ENCODE measurements at places on chromosomes 11 and 22.

DNA sequence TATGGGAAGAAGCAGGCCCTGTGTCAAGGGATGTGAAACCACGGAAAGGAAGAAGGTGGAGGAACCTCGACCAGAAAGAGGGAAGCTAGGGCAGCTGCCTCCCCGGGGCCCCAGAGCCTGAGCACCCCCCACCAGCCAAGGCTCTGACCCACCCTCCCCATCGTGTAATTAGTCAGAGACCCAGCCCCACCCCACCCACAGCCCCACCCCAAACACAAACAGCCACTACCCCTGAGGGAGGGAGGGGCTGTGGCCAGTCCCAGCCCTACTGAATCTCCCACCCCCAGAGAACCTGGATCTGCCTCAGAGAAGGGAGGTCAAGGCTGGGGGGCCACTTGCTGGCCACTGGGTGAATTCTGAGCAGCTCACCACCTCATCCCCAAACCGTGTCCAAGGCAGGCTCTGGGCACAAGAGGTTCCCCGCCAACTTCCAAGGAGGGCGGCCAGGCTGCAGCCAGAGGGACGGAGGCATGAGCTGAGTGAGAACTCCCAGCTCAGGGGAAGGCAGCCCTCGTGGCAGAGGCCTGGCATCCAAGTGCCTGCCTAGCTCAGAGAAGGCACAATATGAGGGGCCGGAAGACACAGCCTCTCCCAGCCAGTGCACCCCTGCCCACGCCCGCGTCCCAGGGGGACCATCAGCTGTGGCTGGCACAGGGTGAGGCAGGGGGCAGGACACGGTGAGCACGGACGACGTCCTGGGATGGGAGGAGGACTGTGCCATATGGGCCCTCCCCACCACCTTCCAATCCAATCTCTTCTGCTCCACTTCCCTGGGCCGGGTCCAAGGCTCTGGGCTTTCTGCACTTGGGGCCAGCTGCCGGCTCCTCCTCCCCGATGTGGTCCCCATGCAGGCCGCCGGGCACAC, 2.7 kb downstream of the PLXNB2 start:
- peak; percentile 20 for DNase-seq

DNA sequence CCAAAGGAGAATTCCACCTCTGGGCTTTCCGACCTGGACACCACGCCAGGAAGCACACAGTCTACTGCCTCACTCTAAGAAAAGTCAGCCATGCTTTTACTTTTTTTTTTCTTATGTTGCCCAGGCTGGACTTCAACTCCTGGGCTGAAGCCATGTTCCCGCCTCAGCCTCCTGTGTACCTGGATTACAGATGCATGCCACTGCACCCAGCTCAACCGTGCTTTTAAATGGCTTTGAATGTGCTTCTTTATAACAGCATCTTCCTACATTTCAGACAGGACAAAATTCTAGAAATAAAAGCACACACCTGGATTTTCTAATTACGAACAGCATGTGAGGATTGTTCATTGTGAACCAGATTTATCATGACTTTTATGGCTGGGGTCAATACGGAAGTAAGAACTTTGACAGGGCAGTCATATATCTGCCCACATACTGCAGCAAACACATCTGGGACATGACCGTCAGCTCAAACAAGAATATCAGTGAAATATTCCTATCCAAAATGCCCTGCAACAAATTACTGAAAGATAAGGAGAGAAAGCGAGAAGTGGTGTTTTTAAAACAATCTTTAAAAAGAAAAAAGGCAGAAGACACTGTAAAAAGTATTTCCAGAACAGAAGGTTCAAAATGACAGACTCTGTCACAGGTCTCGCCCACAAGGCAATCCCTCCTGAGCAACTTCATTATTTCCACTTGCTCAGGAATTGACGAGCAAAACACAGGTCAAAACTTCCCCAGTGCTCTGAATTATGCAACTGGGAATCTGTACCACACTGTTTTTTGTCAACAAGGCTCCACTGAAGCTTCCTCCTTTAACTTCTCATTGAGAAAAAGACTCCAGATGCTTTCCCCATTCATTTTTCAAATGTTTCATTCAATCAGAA, 42.1 kb downstream of the PACSIN2 start:
- no peak for DNase-seq

- DNase-seq: no peak
These were observed 4.0 kb downstream of the B3GNT6 start for GRCh38 chr11:77038029-77038824.

GRCh38 chr11:73997120-73997770, 11.6 kb downstream of the UCP3 start:
- DNase-seq: no peak

DNA sequence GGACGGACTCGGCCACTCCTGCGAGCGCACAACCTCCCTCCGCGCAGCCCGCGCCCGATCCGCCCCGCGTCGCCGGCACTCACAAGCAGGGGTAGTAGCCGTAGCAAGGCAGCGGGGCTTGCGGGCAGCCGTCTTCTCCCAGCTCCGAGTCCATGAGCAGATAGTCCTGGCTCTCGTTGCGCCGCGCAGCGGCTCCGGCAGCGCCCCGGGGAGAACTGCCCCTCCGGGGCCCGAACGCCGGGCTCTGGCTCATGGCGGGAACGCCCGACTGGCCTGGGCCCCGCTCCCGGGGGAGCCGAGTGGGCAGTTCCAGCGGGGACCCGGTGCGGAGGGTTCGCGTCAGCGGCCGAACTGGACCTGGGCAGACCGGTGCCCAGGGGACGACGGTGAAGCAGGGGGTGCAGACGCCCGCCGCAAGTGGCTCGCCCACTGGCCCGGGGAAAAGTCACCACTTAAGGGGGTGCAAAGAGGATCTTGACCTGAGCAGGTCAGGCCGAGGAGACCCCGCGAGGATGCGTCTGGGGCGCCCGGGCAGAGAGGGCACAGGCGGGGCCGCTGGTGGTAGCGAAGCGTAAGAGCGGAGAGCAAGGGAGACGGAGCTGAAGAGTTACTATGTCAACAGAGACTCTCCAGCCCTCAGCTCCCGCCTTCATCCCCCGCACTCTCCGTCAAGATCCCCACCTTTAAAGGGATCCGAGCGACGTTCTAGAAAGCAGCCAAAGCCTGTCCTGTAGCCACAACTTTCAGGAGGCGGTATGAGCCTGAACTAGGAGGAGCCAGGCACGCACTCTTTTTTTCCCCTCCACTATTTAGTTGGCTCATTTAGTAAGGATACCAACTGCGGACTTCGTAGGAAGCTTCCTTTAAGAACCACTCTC, at the start of gene TRPC6:
TRPC6 (minus strand) TSS at position 757 of the 878 bp plus-strand sequence; CDS start at position 253, 504 bp downstream.
- no peak for DNase-seq

DNA sequence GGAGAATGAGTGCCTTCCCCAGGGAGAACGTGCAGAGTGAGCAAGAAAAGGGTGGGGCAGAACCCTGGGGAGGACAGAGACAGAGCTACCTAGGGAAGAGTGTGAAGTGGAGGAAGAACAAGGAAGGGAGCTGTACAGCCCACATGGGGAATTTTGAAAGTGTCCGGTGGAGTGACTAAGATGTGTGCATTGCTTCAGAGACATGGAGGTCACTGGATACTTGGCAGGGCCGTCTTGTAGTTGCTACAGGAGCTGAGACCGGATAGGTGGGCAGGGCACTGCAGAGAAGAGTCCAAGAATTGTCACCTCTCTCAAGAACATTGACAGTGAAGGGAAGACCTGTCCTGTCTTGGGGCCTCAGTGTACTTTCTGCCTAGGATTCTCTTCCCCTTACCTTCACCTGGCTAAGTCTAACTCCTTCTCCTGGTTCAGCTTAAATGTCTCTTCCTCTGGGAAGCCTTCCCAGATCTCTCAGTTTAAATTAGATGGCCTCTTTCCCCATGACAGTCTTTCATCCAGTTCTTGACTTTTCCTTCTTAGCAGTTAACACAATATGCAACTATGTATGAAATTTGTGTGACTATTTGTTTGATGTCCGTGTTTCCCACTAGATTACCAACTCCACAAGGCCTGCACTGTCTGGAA, 9.2 kb upstream of the P2RY6 start:
- peak; percentile 27 for DNase-seq

GRCh38 chr11:76629853-76630599, 40.5 kb downstream of the LRRC32 start:
- no peak for DNase-seq

- DNase-seq: no peak
These were observed 68.7 kb downstream of the ZNRF3 start for GRCh38 chr22:28951969-28952521.

- DNase-seq: no peak
These were observed 60.5 kb downstream of the OSBP2 start for GRCh38 chr22:30754971-30755758.

GRCh38 chr11:73680687-73681086, 34.3 kb downstream of the PLEKHB1 start:
- no peak for DNase-seq

- peak; percentile 81 for DNase-seq
These were observed 128.3 kb downstream of the TEAD1 start for GRCh38 chr11:12802418-12803085.

DNA sequence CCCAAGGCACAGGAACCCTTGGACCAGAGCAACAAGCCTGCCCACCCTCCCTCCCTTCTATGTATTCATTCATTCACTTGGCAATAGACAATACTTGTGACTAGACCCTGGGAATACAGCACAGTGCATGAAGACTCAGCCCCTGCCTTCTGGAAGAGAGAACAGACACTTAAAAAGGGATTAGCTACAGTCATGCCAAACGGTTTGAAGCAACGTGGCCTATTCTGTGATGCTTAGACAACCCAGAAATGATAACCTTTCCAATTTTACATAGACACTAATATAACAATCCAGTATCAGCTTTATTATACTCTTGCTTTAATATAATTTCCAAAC, 52.6 kb downstream of the KREMEN1 start:
- no peak for DNase-seq

GRCh38 chr11:8283465-8284230, 20.0 kb upstream of the LMO1 start:
- DNase-seq: no peak

DNA sequence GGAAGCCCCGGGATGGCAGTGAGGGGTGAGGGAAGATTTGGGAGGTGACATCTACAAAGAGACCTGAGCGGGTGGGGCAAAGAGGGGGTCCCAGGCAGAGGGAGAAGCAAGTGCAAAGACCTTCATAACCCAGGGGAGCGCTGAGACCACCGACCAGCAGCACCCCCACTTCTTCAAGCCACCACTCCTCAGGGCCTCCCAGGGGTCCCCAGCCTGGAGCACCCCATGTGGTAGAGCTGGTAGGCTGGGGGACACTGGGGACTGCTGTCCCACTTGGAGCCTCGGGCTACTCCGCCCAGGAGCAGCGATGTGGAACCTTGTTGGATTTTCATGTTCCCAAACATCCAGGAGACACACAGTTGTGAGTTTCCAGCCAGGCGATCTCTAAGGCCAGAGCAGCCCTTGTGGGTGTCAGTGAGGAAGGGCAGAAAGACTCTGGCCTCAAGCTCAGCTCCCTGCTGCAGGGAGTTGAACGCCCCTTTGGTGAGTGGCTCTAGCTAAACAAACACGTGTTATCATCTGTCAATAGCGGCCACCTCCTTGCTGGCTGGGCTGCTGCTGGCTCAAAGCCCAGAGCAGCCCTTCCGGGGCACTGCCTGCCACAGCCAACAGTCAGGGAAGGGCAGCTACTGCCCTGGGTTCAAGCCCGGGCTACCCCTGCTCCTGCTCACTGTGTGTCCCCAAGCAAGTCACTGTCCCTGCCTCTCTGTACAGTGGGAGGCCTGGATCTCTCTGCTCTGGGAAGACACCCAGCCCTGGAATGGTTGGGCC, 25.7 kb upstream of the CHKA start:
- DNase-seq: no peak

DNA sequence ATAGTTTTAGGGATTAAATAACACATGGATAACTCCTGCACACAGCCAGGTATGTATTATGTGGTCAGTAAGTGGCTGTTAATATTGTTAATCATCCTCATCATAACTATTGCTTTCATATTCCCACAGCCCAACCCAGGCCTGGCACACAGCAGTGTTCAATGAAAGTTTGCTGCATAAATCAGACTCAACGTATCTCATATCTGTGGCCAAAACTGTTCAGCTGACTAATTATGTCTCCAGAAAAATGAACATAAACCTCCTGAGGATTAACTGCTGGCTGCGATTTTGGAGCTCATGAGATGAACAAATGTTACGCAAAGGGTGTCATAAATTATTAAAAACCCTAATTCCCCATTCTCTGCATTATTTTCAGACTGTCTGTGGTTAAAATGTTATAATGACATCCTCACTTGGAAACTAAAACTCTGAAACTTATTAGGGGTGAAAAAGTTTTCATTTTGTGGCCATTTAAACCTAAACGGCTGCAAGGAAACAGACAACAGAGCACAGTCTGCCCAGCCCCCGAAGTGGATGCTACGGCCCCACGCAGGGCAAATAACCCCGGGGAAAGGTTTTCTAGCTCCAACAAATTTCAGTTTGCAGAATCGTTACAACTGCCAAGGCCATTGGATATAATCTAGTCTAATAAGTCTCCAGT, 17.3 kb downstream of the ABCC8 start:
- no peak for DNase-seq
